ENCODE measurements at places on chromosomes 2 and 18.
A peak's percentile ranks its signal among the peaks of the same experiment; 100 is the strongest.

DNA sequence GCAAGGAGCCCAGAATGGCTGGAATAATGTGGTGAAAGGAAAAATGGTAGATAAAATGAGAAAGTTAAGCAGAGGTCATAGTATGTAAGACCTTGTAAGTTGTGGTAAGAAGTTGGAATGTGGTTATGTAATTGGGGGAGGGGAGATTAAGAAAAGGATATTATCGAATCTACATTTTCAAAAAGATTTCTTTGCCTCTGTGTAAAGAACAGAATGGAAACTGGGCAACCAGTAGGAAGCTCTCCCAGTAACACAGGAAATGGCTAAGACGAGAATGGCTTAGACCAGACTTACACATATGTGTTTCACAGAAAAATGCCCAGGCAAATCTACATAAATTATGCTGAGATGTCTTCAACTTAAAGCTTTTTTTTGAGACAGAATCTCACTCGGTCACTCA lies 13.2 kb downstream of the MEMO1 start:
- no peak for DNase-seq

- no peak for DNase-seq
Measured at GRCh38 chr2:168673265-168674189, 128.9 kb upstream of the NOSTRIN start.

GRCh38 chr18:31857526-31858106 lies 85.3 kb downstream of the TRAPPC8 start:
- DNase-seq = no peak

GRCh38 chr2:33786881-33787280 lies 187.8 kb upstream of the FAM98A start:
- no peak for DNase-seq

DNA sequence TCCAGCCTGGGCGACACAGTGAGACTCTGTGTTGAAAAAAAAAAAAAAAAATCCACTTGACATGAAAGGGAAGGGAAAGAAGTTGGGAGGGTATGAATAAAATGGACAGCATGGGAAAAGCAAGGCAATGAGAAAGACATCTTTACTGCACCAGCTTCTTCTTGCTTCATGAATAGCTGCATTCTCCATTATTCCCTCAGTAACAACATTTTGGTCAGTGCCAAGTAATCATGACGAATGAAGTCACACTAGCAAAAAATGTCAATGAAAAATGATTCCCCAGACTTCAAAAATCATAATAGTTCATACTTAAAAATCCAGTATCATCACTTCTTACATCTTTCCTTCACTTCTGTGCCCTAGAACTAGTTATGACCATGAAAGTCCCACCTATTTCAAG lies 30.4 kb downstream of the ADAM17 start:
- no peak for DNase-seq

- DNase-seq = no peak
Measured at GRCh38 chr2:54967759-54968365, 82.4 kb downstream of the RTN4 start.

DNA sequence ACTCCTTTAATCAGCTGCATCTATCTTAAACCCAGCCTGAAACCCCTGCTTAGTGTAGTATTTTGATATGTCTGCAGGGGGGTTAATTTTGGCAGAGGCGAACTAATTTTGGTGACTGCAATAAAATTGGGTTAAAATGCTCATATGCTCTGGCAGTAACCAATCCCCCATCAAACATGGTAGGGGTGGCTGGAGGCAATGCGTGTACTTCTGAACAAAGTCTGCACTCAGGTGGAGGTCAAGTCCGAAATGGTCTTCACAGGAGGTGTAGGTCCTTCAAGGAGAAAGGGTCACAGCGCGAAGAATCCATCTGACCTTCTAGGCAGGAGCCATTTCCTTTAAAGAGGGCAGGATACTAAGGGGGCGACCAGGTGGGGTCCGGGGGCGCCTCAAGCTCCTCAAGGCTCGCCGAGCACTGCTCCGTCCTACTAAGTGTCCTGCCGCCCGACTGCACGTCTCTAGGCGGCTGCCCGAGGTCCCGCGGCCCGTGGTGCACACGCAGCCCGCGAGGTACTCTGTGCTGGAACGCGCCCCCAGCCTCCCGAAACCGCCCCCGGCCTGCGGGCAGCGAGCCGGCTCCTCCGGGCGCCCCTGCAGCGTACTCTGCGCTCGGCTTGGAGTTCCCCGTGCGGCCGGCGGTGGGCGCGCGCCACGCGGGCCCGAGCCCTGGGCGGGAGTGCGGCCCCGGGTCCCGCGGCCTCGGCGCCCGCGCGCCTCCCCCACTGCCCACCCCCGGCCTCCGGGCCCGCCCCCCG lies 1.7 kb upstream of the LDLRAD4 start:
- peak; percentile 63 for DNase-seq

DNA sequence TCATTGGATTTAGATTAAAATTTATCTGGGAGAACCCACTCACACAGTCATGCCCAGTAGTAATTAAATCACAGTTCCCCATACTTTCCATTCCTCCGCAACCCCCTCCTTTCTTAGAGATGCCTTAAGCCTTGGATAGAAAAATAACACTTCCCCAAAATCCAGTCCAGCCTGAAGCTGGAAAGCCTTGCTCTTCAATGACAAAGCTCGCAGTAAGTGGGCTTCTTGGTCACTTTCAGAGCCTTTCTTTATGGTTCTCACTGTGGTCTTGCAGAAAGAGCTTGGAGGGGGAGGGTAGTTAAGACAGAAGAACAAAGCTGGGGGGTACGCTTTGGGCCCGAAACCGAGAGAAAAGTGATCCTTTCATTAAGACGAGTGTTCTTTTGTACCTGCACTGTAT lies 802.1 kb upstream of the POU3F3 start:
- DNase-seq = no peak

DNA sequence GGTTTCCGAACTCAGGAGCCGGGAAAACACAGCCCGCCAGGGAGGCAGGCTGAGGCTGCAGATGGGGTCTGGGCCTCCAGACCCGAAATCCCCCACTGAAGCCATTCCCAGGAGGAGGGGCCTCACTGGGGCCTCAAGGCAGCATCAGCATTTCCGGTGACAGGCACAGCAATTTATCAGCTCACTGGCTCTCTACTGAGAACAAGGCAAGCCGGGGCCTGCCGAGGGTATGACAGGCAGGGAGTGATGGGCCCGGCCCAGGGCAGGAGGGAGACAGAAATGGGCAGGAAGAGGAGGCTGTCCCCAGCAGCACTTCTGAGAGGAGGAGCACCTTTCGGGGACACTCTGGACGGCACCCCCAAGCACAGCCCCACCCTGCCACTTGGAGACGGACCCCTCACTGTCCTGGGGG lies 12.5 kb downstream of the SDC1 start:
- no peak for DNase-seq

- DNase-seq = no peak
Measured at GRCh38 chr18:56560992-56561391, 77.4 kb downstream of the TXNL1 start.

DNA sequence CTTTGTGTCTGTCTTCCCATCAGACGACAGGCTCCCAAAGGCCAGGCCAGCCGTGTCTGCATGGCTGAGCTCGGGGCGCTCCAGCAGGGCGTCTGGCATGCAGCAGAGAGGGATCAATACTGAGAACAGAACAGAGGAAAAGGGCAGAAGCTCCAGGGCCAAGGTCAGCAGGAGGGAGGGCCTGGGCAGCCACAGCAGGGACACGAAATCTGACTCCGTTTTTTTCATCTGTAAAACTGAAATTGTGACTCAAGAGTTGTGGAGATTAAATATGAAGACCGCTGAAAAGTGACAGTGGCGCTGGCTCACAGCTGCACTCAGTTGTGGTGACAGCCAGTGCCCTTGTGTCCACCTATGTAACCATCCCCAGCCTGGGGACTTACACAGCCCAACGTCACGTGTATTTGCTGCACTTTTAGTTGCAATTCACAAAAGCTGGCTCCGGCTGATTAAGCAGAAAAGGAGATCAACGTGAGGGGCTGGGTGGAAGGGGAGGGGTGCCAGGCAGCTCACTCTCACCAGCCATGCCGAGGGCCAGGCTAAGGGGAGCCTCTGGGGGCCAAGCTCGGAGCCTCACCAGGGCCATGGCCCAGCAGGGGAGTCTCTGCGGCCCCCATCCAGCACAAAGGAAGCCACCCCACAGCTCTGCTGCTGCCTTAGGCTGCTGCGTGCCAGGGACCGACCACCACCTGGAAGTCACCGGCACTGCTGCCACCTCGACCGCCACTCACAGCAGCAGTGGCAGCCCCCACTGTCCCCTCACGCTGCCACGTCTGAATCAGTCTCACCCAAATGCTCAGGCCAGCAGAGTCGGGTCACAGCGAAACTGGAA lies 74.7 kb downstream of the EIPR1 start:
- DNase-seq = peak; percentile 70

Data from brain (organoid and tissue), 16 donors.